Activated naive CD8-positive, alpha-beta T cell treated with anti-CD3 and anti-CD28 coated beads, Interleukin-2, amount 50 U/mL, for 16 hours (primary cell): ENCODE measurements at places on chromosomes 1 and 21.

GRCh38 chr21:42853621-42854020 is 25.7 kb downstream of the WDR4 start:
- DNase-seq, result no peak

DNA sequence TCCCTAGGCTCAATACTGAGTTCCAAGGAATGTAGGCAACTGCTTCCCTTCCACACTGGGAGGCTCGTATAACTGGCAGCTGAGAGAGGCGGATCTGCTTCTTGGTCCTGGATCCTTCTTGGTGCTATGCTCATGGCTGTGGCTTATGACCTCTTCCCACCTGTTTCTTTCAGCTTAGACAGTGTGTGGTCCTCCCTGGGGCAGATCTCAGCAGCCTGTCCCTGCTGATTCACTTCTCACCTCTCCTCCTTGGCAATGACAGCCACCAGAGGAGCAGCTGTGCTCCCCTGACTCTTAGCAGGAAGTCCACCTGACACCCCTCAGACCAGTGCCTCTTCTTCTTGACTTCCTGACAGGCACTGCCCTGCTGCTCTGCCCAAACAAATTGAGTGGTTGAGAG is 75.1 kb upstream of the PTGFRN start:
- DNase-seq, result no peak

DNA sequence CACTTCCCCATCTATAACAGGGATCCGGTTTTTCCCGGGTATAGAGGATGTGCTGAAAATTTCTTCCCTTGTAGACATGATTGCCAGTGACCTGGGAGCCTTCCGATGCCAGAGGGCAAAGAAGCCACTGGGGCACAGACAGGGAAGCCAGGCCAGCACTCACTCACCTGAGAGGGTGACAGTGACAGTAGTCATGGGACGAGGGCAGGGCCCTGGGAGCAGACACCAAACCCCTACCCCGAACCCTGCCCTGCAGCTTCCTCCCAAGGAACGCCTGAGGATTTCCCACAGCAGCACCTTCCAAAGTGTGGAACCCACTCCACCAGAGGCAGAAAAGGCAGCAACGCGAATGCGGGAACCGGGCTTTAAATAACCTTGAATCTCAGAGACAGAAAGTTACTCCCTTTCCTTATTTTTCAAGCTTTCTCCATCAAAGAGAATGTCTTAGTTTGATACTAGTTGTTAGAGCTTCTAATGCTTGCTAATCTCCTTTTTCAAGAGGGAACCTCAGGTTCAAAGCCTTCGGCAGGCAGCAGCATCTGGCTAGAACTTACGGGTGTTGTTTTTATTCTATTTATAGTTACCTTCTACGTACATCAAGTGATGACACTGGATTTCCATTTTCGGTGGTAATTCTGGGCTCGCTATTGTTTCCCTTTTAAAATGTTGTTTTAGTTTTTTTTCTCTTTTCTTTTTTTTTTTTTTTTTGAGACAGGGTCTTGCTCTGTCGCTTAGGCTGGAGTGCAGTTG is 2.8 kb downstream of the DDOST start:
- no peak for DNase-seq

DNA sequence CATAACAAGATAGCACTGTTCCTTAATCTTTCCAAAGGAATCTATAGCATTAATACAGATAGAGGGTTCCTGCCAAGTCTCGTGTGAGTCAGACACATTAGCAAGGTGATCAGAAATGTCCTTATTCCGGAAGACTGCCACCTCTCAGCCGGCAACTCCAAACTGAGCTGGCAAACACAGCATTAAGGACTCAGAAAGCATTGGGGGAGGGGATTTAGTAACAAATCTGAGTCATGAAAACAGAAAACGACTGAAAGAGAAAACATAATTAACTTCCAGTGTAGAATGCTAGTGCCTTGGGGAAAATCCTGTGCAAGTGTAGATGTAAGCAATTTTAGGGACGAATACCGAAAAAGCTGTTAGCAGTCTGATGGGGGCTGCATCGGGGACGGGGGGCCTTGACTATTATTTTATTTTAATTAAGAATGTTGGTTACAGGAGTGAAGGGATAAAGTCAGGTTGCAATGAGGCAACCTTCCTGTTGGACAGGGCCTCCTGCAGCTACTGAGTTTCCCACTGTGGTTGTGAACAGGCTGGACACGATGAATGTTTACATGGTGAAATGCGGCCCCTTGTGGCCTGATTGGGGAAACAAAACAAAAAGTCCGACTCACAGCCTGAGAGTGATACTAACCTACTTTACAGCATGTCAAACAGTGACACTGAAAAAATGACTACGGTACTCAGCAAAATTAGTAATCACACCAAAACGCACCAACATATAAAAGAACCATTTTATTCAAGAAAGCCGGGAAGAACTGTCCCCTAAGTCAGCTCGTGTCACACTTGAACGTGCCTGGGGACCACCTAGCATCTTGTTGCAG is 20.7 kb downstream of the MIS18A start:
- DNase-seq, result no peak

DNA sequence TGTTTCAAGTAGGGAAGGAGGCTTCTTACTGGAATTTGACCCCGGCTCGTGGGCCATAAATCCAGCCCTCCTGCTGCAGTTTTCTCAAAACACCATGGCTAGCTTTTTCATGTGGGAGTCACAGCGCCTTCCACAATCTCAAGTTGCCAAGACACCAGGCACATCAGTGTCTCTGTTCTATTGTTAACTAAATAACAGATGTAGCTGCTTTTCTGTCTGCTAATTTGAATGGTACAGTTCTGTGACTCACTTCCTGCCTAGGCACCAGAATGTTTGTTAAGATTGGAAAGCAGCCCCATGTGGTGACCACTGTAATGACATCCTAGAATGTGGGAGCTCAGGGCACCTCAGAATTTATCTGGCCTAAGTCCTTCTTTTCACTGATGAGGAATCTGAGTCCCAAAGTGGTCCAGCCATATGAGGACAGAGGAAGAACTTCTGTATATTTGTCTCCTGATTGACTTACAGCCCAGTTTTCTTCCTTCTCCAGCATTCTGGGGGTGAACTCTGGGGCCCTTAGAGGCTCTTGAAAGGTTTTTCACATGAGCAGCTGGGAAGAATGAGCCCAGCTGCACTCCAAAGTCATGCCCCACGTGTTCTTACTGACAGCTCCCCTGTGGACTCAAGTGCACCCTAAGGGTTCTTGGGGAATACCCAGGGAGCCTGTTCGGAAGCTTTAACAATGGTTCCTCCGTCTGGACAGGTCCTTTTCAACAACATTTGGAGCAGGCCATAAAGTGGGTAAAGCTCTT is 27.5 kb downstream of the TRIM45 start:
- DNase-seq, result no peak

GRCh38 chr1:115826628-115827027 is 14.3 kb downstream of the NHLH2 start:
- DNase-seq, result no peak

- no peak for DNase-seq
Observed at GRCh38 chr1:62210960-62211359, 16.3 kb downstream of the L1TD1 start.

DNA sequence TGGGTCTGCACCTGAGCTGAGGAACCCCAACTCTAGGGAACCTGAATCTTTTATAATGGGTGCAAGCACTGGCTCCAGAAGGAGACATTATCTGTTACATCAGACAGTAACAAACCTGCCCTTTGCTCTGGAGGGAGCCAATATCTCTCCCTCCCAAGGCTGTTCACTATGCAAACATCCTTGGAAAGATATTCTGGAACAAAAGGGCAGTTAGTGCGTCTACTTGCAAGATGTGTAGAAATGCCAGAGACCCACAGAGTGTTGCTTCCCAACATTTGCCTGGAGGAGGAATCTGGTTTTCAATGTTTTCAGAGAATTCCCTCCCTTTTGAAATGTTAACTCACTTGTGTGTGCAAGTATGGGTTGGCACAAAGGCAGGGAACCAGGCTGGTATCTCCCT is 31.9 kb downstream of the UMODL1 start:
- DNase-seq, result no peak

- DNase-seq, result no peak
Observed at GRCh38 chr1:9410737-9411297, 118.1 kb downstream of the SPSB1 start.

DNA sequence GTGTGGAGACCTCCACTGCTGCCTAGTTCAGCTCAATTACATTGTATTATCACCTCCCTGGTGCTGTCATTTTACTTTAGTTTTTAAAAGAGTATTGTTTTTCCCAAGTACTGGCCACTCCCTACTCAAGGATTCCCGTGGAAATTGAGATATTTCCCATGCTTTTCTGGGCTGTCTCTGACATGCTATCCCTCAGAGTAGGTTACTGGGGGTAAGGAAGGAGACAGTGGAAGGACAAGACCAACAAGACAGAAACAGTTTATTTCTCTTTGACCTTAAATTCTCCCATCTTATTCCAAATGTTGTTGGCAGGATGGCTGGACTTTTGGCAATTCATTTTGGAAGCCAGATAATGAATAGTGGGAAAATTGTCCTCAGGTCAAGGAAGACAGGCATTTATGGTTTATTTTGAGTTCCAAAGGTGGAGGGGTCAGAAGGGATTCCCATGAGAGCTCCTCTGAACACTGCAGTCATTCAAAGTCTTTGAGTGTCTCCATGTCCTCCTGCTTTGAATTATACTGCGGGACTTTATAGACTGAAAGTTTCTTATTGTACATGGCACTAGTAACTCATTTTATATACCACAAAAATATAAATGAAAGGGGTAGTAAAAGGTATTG is 20.3 kb downstream of the RGS5 start:
- DNase-seq, result no peak

DNA sequence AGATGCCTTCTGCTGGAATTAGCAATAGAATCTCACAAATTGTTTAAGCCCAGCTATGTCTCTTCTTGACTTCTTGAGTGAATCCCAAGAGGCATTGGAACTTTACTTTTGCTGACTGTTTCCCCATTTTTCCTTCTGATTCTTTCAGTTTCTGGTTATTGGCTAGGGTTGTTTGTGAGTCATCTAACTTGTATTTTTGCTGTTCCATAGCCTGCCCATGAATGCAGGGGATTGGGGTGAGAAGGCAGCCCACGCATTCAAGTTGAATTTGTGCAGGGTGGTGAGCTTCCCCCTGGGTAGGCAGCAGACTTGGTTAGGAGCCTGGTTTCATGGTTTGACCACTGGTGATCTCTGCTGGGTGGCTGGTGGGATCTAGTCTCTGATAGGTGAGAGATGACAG is 10.4 kb upstream of the KLF17 start:
- no peak for DNase-seq

- DNase-seq, result no peak
Observed at GRCh38 chr21:30340714-30341573, 3.5 kb upstream of the KRTAP27-1 start.

DNA sequence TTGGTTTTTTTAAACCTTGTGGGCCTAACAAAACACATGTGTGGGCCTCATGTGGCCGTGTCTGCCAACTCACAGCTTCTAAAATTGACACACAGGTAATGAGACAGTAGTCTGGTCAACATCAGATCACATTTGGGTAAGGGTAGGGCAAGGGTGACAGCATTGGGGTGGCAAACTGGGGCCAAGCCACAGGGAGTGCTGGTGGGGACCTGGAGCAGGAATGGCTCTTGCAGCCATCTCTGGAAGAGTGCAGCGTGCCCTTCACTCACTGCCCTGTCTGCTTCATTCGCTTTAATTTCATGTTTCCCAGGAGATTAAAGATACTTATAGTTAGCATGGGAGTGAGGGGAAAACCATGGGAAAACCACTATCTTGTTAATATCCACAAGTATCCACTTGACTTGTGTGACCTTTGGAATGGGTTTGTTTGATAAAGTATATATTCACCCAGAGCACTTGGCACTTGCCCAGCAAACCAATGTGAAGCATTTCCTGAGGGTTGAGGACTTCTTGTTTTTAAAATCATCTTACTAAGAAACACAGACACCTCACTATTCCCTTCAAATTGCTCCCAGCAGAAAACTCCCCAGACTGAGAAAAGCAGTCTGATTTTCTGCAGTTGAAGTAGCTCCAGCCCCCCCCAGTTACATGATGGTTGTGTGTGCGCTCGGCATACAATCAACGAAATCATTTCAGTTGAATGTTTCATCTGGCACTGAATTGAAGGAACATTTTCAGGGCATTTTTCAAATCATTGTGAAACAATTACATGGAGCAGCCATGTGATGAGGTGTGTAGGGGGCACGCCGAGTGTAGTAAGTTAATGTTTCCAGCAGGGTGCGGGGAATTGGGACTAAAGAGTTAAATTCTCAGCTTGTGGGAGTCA is 175.7 kb downstream of the VPS13D start:
- no peak for DNase-seq

DNA sequence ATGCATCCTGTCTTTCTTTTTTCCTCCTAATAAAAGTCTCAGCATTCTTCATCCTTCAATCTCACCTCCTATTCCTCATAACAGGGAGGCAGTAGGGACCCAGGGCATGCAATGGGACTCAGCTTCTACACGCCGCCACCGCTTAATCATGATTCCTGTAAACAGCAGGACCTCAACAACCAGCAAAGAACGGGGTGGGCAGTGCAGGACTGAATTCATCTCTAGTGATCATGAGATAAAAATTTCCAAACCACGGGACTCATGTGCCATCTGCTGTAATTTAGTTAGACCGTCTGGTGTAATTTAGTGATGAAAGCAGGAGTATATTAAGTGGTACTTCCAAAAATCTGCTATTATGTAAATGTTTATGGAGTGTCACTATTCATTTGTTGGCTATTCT is 5.4 kb downstream of the PRAMEF12 start:
- DNase-seq, result no peak

DNA sequence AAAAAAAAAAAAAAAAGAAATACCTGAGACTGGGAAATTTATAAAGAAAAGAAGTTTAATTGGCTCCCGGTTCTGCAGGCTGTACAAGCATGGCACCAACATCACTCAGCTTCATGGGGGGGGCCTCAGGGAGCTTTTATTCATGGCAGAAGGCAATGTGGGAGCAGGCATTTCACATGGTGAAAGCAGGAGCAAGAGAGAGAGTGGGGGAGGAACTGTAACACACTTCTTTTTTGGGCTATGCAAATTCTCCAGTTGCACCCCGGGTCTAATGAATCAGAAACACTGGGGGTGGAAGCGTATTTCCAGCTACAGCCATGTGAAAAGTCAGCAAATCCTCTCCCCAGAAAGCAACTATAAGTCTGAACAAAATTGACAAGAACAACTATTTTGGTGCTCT is 11.8 kb upstream of the SOD1 start:
- no peak for DNase-seq
